Adrenal gland (tissue), 19 donors: ENCODE measurements at places on chromosomes 7 and 10. TPM values are rescaled to one million over a fixed set of nuclear protein-coding genes. Genes with fewer than 3 reads are reported as not detected.

DNA sequence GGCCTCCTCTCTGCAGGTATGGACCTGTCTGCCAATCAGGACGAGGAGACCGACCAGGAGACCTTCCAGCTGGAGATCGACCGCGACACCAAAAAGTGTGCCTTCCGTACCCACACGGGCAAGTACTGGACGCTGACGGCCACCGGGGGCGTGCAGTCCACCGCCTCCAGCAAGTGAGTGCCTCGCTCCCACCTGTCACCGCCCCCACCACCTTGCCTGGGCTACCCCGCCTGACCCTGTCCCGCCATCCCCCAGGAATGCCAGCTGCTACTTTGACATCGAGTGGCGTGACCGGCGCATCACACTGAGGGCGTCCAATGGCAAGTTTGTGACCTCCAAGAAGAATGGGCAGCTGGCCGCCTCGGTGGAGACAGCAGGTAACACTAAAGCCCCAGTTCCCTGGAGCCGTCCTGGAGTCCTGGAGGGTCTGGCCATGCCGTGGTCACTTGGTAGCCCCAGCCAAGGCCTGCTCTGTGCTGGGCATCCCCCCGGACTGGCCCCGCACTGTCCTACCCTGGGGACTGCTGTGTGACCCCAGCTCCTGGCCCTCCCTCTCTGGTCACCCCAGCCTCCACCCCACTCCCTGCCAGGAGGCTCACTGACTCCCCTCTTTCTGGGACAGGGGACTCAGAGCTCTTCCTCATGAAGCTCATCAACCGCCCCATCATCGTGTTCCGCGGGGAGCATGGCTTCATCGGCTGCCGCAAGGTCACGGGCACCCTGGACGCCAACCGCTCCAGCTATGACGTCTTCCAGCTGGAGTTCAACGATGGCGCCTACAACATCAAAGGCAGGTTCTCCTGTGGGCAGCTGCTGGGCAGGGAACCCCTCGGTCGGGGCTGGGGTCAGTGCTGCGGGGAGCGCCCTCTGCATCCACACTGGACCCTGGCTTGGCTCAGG is 178.0 kb downstream of the RNF216 start:
- no peak for DNase-seq

- no peak for DNase-seq
These were observed 439.7 kb upstream of the IGFBP3 start for GRCh38 chr7:46360811-46361210.

- no peak for DNase-seq
These were observed 466.3 kb upstream of the POM121L12 start for GRCh38 chr7:52569151-52569550.

DNA sequence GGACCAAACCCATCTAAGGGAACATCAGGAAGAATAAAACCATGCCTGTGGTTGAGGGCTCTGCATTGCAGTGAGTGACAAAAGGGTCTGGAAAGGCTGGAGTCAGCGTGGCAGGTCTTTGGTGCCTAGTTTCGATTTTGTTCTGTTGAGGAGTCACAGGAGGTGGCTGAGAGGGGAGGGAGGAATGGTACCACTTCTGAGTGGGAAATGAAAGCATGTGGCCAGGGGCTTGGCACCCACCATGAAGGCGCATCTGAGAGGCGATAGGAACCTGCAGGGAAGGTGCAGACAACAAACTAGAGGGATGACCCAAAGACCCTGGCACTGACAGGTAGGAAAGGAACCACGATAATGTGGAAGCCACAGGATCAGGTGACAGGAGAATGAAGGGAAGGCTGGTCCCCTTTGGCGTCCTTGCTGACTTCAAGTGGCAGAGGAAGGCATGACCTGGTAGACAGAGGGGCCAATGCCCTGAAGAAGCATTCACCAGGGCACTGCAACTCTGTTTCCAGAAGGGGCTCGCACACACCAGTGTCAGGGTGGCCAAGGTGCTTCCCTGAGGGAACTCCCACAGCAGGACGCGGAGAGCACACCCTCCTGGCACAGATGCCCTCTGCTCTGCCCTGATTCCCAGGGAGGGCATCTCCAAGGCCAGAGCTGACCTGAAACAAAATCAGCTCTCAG is 41.7 kb downstream of the HIPK2 start:
- no peak for DNase-seq

DNA sequence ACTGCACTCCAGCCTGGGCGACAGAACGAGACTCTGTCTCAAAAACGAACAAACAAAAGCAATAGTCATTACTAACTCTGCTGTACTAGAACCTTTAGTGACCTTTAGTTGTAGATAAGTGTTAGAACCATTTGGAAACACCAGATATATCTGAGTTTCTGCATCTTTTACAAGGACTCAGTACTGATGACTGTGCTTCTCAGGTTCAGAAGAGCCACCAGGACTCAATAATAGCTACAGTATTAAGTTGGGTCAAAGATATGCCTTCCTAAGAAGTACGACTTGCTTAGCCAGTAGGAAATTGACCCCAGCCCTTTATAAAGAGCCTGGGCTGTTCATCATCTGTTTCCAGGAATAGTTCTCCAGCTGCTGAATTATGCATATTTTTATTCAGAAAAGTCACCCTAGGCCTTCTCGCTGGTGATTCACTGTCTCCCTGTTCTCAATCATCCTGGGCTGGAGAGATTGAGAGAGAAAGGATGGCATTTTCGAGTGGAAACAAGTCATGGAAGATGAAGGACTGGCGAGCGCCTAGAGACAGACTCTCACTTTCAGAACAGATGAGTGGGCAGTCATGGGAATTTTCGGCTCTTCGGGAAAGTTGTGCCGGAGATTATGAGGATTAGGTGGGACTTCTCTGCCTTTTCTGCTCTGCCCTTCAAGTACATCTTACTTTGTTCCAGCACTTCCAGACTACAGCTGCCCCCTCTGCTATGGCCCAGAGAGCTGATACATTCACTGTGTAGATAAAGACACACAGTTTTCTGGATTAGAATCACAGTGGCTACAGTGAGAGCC is 316.1 kb downstream of the CCDC3 start:
- no peak for DNase-seq

- DNase-seq: no peak
These were observed 525.4 kb downstream of the GALNT17 start for GRCh38 chr7:71657386-71657785.

DNA sequence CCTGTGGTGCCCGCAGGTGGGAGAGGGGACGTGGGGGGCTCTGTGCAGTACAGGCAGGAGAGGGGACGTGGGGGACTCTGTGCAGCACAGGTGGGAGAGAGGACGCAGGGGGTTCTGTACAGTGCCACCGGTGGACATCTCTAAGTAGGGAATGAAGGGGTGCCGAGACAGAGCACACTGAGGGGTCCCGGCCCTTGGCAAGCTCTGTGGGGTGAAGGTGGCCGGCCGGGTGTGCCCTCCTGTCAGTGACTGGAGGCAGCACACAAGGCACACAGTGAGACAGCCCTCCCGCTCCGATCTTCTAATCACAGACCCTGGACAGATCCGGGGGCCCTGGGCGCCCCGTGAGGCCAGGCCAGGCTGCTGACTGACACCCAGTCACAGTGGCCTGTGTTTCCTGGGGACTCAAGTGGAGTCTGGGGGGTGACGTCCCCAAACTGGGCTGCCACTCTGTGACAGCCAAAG is 11.2 kb downstream of the GPR146 start:
- no peak for DNase-seq

GRCh38 chr10:75662715-75663114 is 231.3 kb downstream of the LRMDA start:
- DNase-seq: peak; percentile 60

GRCh38 chr10:127982601-127983000 is 75.7 kb downstream of the PTPRE start:
- no peak for DNase-seq

AKR1C8 gene
- not detected for total RNA-seq

SPDYE5 gene
- not detected for total RNA-seq

KCNIP2 gene
- 8.7 TPM for total RNA-seq
